Adipocyte (in vitro differentiated cells): ENCODE measurements at places on chromosomes 11 and 22.

DNA sequence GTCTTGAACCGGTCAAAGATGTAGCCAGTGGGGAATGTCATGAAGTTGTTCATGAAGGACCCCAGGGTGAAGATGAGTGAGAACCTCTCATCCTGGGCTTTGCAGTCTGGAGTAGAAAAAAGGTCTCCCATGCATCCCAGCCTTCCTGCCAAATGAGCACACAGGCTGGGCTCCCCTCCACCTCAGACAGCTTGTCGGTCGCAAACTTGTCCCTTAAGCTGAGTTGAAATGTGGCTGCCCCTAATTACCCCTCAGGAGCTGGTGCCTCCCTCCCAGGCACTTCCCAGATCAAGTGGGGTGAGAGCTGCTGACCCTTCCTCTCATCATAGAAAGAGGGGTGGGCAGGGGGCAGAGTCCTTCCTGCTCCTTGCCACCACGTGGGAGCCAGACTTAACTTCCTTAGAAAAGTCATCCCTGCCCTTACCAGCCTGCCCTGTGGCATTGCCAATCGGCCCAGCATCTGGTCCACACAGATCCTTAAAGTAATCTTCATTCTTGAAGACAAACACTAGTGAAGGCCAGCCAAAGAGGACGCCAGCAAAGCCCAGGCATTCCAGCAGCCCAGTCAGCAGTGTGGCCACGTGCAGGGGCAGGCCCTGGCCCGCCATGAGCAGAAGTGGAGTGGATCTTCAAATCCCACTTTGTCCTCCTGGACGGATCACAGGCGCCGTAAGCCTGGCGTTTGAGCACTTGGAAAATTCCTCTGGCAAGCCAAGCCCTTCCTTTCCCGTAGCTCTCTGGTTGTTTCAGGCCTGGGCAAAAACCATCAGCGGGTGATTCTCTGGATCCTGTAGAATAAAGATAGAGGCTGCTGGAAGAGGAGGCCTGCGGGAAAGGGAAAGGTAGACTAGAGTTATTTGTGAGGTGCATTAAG, 1.1 kb downstream of the SLC43A3 start:
- no peak for DNase-seq

DNA sequence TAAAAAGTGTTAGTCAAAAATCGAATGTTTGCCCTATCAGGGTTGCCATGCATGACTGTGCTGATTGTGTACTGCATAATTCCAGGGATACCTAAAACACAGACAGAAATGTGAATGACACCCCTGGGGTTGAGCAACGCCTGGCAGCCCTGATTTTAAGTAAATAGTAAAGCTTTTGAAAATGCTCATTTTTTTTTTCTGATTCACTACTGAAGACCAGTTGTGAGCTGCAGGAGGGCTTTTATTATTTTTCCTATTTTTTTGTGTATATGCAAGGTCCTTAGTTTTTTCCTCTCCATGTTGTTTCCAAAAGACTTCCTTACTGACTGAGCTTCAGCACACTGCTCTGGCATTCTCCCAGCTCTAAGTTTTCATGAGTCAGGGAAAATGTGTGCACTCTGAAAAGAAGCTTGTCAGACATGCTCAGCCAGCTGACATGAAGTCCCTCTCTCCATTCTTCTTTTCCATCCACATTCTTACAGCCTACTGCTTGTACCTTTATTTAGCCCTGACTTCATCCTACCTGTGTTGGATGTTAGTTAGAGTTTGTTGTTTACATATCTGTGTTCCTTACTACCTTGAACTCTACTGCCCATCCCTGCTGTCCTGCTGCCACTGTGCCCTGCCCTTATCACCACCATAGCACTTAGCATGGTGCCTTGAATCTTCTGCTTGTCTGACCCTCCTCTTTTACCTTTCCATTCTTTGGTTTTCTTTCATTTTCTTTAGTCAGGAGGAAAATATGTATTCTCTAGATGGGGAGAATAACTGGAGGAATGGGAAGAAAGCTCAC, 79.5 kb downstream of the HORMAD2 start:
- peak; percentile 86 for DNase-seq

DNA sequence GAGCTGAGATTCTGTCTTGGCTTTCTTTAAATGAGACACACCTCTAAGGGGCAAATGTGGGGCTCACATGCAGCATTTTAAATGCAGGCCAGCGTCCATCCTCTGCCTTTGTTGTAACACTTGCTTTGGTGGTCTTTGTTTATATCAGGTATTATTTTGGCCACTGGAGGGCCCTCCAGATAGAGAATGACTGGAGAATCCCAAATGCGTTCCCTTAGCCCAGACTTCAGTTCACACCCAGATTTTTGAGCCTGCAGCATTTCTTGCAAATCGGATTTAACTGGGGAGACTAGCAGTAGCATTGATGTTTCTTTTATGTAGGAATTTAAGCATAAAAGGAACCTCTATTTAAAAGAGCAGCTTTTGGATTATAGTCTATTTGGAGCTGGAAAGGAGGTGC, 200.2 kb upstream of the SORL1-AS1 start:
- DNase-seq: peak; percentile 50

GRCh38 chr11:114256176-114256966, 39.8 kb upstream of the NNMT start:
- DNase-seq: no peak
